KBM-7 (cell line): ENCODE measurements at places on chromosomes 4 and X.
A peak's percentile ranks its signal among the peaks of the same experiment; 100 is the strongest.

- DNase-seq, result no peak
These were observed 186.4 kb upstream of the PUDP start for GRCh38 chrX:7334253-7334935.

- DNase-seq, result no peak
These were observed 334.0 kb downstream of the PCDH19 start for GRCh38 chrX:100076031-100076430.

- no peak for DNase-seq
These were observed 86.4 kb upstream of the SORBS2 start for GRCh38 chr4:185898413-185898812.

DNA sequence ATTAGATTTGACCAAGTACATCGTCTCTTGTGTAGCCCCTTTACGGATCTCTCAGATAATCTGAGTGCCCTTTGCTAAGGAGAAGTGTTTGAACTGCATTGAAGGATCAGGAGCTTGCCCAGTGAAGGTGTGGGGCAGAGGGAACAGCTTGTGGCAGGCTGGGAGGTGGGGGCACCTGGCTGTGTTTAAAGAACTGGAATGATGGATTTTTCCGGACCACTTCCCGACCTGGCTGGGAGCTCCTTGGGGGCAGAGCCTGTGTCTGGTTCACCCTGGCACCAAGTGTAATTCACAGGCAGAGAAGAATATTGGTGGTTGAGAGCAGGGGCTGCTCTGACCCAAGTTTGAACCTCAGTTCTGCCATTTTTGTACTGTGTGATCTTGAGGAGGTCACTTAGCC, 18.5 kb downstream of the TBC1D14 start:
- no peak for DNase-seq

DNA sequence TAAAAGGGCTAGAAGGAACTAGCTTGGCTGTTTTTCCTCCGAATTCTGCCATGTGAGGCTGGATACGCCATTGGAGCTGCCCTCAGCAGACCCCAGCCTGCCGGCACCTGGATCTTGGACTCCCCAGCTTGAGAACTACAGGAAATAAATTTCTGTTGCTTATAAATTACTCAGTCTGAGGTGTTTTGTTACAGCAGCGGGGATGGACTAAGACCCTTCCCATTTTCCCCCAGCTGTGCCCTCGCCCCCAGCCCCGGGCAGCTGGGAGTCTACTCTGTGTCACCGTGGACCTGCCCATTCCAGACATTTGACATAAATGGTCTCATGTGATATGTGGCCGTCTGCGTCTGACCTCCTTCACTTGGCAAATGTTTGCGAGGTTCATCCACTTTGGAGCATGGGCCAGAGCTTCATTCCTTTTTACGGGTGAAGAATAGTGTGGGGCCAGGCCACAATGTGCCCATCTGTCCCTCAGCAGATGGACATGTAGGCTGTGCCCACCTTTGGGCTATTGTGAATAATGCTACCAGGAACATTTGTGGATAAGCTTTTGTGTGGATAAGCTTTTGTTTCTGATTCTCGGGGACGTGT, 30.7 kb upstream of the SPON2 start:
- no peak for DNase-seq

DNA sequence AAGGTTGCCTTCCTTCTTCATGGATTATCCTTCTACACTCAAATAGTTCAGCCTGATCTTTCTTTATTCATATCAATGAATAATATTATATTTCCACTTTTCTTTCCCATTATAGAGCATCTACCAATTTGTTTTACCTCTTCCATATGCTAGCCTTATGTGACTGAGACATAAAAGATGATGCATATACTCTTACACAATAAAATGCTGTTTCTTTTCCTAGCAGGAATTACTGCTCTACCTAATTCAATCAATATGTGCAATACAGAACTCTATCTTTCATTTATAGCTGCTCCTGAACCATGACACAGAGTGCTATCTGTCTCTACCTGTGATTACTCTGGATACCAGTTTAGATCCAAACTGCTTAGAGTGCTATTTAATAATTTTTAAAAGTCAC, 2334.0 kb downstream of the PCDH7 start:
- DNase-seq, result no peak

DNA sequence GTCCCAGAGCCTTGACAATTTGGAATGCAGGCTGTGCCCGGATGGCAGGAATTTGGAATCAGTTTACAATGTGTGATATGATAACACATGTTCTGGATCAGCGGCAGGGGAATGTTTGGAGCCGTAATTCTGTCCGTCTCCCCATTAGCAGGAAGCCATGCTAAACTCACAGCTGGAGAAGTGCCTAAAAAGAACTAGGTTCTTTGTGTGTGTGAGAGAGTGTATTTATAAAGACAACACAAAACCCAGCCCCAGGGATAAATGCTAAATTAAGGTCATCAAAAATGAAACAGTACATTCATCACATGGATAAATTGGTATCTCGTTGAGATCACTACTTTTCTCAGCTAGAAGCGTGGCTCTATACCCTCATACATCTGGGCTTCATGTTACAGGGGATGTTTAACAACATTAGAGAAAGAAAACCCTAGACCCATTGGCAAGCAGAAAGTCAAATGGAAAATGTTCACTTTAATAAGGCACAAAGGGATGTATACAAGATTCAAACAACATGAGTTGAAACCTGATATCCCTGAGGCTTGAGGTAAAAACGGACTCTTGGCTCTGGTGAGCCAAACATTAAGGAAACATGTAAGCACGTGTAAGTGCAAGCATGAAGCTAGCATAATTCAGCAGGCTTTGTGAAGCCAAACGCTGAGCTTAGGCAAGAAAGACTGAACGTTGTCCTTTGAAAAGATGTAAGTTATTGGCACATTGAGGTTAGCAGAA, 18.0 kb upstream of the TMEM131L start:
- no peak for DNase-seq

DNA sequence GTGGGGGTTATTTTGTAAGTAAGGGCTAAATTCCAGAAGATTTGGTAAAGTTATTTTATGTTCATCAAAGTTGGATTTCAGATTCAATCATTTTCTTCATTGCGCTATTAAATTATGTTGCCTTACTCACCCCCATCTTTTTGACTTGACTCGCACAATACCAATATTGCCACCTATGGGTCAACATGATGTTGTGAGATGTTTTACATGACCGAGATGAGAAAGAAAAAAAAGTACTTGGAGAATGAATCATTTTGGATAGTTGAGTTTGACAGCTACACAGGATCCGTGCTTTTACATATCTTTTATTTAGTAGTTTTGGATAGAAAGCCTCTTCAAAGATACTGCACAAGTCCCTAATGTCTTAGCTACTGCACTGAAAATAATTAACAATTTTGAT, 224.2 kb upstream of the EMCN start:
- peak; percentile 4 for DNase-seq

DNA sequence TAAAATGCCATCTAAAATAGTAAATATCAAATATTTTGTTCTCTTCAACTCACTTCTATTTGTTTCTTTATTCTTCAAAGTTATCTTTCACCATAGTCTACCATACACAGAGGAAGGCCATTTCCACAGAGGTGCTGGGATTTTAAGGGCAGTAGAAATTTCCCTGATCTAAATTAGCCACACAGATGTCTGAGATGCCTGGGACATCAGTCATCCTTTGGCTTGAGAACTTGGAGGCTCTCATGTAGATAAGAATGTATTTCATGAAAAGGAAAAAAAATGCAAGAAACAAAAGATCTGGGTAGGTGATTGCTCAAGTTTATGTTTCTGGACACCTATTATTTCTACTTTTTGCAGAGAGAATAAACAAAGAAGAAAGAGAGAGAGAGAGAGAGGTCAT, 1008.2 kb downstream of the NLGN4X start:
- no peak for DNase-seq

DNA sequence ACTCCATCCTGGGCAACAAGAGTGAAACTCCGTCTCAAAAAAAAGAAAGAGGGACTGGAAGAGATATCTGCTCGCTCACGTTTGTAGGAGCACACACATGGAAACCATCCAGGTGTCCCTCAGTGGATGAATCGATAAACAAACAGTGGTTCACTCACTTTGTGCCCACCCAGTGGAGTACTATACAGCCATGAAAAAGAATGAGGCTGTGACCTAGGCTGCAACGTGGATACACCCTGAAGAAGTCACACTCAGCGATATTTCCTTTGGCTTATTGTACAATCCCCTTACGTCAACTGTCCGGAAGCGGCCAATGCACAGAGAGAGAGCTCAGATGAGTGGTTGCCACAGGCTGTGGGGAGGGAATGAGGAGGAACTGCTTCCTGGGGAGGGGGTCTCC, 82.3 kb upstream of the PPP2R3B start:
- DNase-seq, result no peak

- no peak for DNase-seq
These were observed 59.0 kb downstream of the ING2 start for GRCh38 chr4:183563874-183564273.

DNA sequence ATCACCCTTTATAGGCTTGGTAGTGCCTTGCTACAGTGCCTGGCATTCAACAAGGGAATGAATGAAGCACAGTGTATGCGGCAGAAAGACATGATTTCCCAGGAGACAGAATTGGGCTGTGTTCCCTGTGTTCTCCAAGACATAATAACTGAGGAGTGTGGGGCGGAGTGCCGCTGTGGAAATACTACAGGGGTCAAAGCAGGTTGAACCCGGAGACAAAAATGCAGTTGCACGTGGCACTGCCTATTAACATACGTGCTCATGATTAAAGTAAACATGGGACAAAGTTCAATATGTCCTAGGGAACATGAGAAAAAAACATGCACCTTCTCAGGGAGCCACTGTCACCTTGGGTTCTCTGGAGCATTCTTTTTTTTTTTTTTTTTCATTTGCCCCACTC, 820.8 kb downstream of the RPA4 start:
- no peak for DNase-seq

GRCh38 chr4:140829825-140830224, 73.6 kb upstream of the TBC1D9 start:
- no peak for DNase-seq
